ENCODE measurements at places on chromosomes 4 and X.
A peak's percentile ranks its signal among the peaks of the same experiment; 100 is the strongest.

DNA sequence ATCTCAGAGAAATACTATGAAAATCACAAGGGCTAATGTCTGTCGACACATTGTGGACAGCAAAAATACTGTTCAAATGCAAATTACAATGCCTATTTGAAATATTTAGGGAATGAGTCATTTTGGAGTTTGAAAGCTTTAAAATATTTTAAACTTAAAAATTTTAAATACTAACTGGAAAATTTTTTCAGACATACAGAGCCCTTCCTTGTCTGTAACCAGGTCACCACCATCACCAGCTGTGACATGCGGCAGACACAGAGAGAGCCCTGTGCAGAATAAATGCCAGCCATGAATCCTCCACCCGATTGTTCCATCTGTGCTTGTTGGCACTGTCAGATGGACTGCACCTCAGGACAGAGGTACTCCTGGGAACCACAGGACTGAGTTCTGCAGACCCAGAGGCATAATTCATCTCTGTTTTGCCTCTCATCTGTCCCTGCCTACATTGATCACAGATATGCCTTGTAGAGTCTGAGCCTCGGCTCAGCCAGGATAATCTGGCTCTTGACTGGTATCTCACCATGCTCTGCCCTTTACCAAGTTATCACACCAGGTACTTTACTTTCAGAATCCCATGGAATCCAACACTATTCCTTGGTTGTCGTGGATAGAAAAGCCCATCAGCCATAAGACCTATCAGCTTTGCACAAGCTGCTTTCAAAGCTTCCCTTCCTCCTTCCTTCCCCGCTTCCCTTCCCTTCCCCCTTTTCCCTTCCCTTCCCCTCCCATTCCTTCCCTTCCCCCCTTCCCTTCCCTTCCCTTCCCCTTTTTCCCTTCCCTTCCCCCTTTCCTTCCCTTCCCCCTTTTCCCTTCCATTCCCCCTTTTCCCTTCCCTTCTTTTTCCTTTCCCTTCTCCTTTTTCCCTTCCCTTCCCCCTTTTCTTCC lies 67.2 kb downstream of the TBC1D9 start:
- DNase-seq, result no peak

DNA sequence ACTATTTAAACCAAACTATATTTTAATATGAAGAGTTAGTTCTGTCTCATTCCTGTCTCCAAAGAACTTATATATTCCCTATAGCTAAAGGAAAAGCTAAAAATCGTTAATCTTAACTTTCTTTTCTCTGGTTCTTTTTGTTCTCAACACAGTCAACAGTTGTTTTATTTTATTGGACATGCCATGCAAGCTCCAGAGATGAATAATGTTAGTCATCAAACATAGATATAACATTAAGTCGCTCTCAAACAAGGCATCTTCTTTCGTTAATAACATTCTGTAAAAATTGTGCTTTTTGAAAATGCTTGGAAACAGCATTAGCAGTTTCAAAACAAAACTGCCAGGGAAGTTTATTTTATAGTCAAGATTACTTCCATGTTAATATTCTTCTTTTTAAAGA lies 117.9 kb upstream of the GPM6A start:
- DNase-seq, result no peak

GRCh38 chrX:15418707-15419181 lies 34.5 kb upstream of the VEGFD start:
- DNase-seq, result no peak

GRCh38 chr4:2756691-2757350 lies 685 bp upstream of the TNIP2 start:
- DNase-seq, result no peak

GRCh38 chr4:48184882-48185281 lies 50.8 kb upstream of the TXK start:
- DNase-seq, result no peak

GRCh38 chrX:68651110-68651509 lies 3.6 kb downstream of the STARD8 start:
- no peak for DNase-seq

DNA sequence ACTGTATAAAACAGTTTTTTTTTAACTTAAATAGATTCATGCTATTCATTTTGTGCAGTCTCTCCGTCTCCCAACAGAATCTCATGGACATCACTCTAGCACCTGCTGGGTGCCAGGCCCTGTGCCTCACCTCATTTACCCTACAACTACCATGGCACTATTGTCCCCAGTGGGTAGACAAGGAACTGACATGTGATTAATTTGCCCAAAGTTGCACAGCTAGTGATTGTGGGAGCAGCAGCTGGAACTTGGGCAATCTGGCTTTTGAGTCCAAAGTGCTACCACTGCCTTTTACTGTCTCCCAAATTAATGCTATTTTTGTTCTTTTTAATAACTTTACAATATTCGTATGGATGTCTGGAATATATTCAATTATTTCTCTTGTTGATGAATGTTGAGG lies 11.2 kb upstream of the PGRMC2 start:
- DNase-seq, result no peak

DNA sequence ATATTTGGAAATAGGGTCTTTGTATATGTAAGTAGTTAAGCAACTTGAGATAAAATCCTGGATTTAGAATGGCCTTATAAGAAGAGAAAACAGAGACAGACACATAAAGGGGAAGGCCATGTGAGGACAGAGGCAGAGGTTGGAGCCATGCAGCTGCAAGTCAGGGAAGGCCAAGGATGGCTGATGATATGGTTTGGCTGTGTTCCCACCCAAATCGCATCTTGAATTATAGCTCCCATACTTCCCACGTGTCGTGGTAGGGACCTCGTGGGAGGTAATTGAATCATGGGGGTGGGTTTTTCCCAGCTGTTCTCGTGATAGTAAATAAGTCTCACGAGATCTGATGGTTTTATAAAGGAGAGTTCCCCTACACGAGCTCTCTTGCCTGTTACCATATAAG lies 76.3 kb downstream of the STK32B start:
- DNase-seq, result no peak

GRCh38 chr4:27928761-27929540 lies 1068.3 kb downstream of the STIM2 start:
- no peak for DNase-seq

- no peak for DNase-seq
Measured at GRCh38 chrX:148382983-148383382, 117.4 kb upstream of the AFF2 start.

GRCh38 chrX:148763896-148764295 lies 263.5 kb downstream of the AFF2 start:
- DNase-seq, result no peak

GRCh38 chr4:39118034-39118658 lies 56.1 kb downstream of the KLHL5 start:
- DNase-seq, result no peak

DNA sequence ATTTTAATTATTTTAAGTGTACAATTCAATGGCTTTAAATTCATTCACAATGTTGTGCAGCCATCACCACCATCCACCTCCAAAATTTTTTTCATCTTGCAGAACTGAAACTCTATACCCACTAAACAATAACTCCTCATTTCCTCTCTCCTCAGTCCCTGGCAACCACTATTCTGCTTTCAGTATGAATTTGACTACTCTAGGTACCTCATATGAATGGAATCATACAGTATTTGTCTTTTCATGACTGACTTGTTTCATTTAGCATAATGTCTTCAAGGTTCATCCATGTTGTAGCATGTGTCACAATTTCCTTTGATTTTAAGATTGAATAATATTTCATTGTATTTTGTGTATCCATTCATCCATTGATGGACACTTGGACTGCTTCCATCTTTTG lies 46.9 kb downstream of the KIF4A start:
- DNase-seq, result no peak

DNA sequence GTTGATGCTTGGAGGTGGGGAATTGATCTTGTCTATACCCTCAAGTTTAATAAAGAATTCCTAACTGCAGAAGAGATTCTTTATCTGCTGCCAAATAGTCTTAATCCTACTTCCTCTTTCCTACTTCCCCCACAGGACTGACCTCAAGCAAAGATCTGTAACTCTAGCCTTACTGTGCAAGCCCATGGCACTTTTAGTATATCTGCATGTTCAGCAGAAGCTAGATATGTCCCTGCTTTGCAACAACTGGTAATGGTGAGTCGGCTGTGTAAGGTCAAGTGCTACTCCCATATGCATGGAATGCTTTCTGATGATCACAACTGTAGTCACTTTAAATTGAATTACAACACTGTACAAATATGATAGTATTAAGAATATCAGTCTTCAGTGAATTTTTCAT lies 26.3 kb upstream of the PDS5A start:
- DNase-seq, result no peak

- no peak for DNase-seq
Measured at GRCh38 chr4:182604953-182605352, 312.2 kb downstream of the DCTD start.

- DNase-seq, result no peak
Measured at GRCh38 chrX:28717864-28718263, 130.6 kb downstream of the IL1RAPL1 start.

GRCh38 chrX:74023203-74023602 lies 280.8 kb upstream of the ZCCHC13 start:
- no peak for DNase-seq

DNA sequence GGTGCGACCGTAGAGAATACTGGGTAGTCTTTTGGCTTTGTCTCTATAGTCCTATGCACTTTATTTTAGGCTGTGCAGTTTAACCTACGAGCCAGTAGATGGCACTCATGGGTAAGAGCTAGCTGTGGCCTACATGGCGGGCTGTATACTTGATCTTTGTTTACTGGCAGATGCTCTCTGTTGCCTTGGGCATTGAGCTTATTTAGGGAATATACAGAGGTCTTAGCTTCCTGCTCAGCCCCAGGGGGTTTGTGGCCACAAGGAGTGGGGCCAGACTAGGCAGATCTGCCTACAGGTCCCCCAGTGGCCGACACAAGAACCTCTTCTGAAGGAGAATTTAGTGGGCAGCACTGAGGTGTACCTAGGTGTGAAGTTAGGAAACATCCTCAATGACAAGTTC lies 227.6 kb upstream of the HDX start:
- peak; percentile 23 for DNase-seq

GRCh38 chr4:31089815-31090214 lies 369.6 kb downstream of the PCDH7 start:
- no peak for DNase-seq

DNA sequence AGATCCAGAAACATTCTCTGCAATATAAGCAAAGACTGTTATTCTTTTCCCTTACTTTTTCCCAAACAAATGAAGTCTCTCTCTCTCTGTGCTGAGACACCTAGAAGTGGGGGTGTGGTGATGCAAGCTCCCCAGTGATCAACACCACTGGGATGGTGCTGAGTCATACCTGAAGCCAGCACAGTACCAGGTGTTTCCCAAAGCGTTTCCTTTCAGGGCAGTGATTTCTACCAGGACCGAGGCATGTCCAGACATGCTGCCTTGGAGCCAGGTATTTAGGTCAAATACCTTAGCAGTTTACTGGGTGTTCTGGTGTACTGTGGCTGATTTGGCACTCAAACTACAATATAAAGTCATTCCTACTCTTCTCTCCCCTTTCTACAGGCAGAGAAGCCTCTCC lies 726.5 kb downstream of the FAM133A start:
- DNase-seq, result no peak

GRCh38 chr4:5918331-5918985 lies 25.6 kb upstream of the CRMP1 start:
- no peak for DNase-seq

GRCh38 chrX:19955306-19955705 lies 35.6 kb downstream of the BCLAF3 start:
- DNase-seq, result no peak

GRCh38 chr4:13470379-13470778 lies 13.8 kb downstream of the RAB28 start:
- DNase-seq, result no peak

DNA sequence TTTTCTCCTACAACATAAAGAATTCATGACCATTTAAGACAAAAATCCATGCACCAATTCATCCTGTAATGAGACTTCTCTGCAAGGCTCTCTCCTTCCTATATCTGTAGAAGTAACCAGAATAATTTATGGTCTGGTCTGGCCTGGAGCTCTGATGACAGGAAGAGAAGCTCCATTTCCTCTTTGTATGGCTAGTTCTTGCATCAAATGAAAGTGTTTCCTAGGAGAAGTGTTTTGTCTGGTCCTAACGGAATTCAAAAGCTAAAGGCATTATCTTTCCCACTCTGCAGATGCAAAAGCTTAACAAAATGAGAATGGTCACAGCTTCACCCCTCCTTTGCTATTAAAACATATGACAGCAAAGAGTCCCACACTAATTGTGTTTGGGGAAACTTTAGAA lies 55.1 kb downstream of the SPATA18 start:
- DNase-seq, result no peak

- peak; percentile 26 for DNase-seq
Measured at GRCh38 chr4:23614284-23614892, 275.5 kb downstream of the PPARGC1A start.

DNA sequence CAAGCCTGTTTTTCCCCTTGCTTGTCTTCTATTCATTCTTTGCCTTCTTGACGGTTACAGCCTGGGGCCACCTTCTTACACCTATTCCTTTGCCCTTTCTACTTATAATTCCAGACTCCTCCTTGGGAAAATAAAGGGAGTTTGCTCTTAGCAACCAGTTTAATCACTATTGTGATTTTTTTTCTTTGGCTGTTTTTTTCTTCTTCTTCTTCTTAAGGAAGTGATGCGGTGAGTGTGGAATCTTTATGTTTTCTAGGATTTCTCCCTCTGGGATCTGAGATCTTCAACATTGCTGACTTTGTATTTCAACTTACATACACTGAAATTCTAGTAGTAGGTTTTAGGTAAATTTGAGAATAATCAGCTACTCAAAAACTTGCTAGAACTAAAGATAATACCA lies 1.1 kb upstream of the KLHL13 start:
- no peak for DNase-seq

- DNase-seq, result no peak
Measured at GRCh38 chr4:57158762-57159161, 48.6 kb upstream of the IGFBP7 start.

DNA sequence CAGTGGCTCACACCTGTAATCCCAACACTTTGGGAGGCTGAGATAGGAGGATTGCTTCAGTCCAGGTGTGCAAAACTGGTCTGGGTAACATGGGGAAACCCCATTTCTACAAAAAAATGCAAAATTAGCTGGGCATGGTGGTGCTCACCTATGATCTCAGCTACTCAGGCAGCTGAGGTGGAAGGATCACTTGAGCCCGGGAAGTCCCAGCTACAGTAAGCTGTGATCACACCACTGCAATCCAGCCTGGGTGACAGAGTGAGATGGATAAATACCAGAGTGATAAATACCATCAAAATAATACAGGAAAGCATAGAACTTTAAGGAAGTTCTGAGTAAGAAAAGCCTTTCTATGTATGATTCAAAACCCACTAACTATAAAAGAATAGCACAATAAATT lies 52.8 kb downstream of the LRBA start:
- DNase-seq, result no peak

- DNase-seq, result no peak
Measured at GRCh38 chr4:139629436-139630125, 36.0 kb upstream of the MGST2 start.

GRCh38 chr4:48307528-48307927 lies 33.8 kb upstream of the SLAIN2 start:
- DNase-seq, result no peak

- DNase-seq, result no peak
Measured at GRCh38 chrX:72705111-72705510, 9.0 kb downstream of the PHKA1 start.

GRCh38 chr4:138894709-138895108 lies 120.9 kb upstream of the NOCT start:
- no peak for DNase-seq

All from GM13976 (cell line).